ENCODE measurements at places on chromosomes 6 and 20.

DNA sequence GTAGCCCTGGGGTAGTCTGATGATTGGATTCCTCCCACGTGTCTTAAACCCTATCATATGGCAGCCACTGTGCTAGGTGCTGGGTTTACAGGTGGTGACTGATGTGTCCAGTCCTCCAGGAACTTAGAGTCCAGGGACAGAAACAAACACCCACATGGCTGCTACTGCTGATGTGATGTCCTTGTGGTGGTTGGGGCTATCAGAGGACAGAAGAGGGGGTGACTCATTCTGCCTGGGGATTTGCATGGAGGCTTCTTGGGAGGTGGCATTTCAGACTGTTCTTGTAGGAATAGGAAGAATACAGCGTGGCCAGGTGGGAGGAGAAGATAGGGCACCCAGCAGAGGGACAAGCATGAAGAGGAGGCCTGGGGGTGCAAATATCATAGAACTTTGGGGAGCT is 9.8 kb downstream of the RAET1G start:
- DNase-seq, result no peak

DNA sequence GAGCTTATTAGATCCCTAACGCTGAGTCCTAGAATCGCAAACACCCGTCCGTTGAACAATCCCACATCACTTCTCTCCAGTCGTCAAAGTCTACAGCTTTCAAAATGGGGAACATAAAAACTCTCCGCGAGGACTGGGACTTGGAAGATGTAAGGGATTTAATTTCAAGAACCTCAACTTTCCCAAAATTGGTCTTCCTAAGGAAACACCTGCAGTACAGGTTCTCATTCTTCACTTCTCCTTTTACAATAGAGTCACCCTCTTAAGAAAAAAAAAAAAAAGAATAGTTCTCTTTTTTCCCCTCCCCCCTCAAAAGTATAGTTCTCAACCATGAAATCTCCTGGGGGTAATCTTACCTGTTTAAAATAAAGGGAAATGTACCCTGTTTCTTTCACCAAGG is 6.6 kb upstream of the ZBTB22 start:
- DNase-seq, result no peak

- no peak for DNase-seq
Measured at GRCh38 chr6:54288474-54288873, 19.8 kb upstream of the TINAG start.

DNA sequence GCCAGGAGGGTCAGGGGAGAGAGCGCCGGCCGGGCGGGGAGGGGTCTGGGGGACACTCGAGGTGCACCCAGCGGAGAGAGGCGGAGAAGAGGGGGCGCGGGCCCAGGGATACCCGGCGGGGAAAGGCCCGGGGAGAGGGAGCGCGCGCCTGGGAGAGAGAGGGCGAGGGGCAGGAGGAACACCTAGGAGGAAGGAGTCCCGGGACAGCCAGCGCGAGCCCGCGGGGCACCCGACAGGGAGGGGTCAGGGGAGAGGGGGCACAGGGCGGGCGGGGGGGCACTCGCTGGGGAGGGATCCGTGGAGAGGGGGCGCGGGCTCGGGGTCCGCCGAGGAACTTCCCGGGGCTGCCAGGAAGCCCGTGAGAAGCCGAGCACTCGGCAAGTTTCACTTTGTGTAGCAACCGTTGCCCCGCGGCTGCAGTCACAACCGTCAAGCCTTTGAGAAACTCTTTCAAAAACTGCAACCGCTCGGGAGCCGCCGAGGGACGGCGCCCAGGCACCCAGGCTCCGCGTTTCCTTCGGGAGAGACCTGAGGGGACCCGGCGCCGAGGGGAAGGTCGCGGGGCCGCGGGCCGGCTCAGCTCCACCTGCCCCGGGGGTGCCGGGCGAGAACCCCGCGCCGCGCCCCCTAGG is 471 bp downstream of the EZR start:
- DNase-seq, result peak; percentile 80

DNA sequence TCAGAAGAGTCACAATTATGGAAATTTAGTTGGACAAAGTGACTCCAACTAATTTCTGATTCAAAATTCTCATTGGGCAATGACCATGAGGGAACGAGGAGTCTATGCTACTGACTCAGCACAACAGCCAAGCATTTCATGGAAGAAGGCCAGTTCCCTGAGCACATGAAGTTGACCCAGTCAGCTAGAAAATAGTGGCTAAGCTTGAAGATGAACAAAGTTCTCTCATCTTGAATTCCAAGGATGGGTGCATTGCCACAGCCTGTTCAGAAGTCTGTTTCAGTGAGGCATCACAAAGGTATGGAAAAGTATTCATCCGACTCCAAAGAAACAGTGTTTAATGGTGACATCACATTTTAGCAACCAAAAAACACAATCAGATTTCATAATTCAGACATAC is 676.9 kb downstream of the HACE1 start:
- no peak for DNase-seq

GRCh38 chr20:2417213-2417541 is 36.5 kb downstream of the TGM6 start:
- DNase-seq, result no peak

DNA sequence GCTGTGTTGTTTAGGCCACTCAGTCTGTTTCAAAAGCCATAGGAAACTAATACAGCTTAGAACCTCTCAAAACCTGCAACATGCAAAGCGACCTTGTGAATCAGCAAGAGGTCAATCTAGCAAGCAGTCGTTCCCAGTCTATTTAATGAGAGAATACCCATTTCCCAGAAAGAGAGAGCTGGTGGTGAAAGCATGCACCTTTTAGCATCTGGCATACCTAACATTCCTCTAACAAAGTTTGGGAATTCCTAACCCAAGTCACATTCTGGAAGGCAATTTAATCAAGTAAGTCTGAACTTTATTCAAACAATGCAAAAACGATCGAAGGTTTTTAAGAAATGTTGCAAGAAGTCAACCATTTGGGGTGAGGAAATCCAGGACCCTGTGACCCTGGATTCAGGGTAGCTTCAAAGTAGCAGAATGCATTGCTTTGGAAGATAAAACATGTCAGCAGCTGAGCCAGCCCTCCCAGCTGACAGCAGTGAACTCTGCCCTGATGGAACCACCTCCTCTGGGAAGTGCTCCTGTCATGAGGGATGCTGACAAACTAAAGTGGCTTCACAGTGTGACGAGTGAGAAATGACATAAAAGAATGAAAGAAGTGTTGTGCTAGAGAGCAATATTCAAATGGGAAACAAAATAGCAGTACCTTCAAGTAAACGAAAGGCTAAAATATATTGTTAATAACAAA is 104.8 kb downstream of the GMDS start:
- DNase-seq, result no peak

Data from stimulated activated CD4-positive, alpha-beta T cell treated with anti-CD3 and anti-CD28 coated beads, Interleukin-15, amount 100 ng/mL, for 24 hours (primary cell).